ENCODE measurements at places on chromosomes 12 and 14.

- no peak for DNase-seq
Measured at GRCh38 chr12:54222609-54223008, 33.8 kb upstream of the SMUG1 start.

GRCh38 chr14:80979951-80980350 lies 24.5 kb downstream of the TSHR start:
- DNase-seq = no peak

DNA sequence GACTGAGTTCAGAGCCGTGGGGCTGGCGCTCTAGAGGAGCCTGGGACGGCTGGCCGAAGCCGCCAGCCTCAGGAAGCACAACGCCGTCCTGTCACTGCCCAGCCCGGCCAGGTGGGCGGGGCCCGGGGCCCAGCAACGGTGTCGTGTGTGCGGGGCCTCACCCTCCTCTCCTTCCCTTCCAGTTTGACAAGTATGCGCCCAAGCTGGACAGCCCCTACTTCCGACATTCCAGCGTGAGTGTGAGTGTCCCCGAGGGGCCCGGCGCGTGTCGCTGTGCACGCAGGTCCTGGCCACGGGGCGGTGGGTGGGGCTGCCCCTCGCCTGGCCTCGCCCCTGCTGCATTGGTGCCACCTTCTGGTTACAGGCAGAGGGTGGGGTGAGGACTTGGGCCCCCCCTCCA lies 38.3 kb downstream of the LRCOL1 start:
- no peak for DNase-seq

DNA sequence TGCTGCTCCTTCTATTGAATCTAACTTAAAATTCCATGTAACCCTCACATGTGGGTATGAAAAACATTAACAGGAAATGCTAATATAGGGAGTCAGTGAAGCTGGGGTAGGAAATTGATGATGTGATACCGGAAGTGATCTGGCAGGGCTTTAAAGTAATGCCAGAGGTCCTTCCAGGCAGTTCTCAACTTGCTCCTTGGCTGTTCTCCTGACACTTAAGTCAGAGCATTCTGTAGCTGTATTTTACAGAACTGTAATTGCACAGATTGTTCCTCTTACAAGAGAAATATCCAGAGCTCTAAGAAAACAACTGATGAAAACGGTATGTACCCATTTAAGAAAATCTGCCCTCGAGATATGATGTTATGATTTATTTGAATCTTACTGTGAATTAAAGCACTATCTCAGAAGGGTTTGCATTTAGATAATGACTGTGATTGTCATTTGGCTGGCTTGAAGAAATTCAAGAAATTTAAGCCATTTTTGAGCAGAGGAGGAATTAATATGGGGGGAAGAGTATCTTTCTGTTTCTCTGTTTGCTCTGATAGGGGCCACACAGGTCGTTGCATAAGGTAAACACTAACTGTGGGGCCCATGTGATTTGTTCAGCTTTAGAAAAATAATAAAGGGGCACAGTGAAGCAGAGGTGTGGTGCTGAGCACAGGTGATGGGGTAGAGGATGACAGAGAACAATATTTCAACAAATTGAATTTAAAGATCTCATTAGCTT lies 88.4 kb downstream of the BBS10 start:
- no peak for DNase-seq

DNA sequence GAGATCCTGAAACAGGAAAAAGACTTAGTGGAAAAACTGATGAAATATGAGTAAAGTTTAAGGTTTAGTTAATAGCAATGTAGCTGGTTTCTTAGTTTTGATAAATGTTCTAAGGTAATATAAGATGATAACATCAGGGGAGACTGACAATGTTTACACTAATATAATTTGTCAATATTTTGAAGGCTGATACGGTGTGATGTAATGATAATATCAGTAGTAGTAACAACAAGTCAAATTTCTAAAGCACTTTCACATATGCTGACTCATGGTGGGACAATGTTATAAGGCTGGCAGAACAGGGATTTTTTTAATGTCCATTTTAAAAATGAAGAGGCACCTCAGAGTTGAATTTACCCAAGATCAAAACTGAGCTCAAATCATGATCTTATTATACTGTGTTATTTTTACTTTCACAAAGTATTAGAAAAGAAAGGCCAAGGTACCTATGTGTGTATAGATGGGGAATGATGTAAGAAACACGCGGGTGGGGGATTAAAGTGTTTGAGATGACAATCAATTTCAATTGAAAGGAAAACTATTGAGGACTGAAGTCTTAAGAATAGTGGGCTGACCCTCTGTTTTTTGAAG lies 2.4 kb upstream of the FLRT2 start:
- DNase-seq = no peak

DNA sequence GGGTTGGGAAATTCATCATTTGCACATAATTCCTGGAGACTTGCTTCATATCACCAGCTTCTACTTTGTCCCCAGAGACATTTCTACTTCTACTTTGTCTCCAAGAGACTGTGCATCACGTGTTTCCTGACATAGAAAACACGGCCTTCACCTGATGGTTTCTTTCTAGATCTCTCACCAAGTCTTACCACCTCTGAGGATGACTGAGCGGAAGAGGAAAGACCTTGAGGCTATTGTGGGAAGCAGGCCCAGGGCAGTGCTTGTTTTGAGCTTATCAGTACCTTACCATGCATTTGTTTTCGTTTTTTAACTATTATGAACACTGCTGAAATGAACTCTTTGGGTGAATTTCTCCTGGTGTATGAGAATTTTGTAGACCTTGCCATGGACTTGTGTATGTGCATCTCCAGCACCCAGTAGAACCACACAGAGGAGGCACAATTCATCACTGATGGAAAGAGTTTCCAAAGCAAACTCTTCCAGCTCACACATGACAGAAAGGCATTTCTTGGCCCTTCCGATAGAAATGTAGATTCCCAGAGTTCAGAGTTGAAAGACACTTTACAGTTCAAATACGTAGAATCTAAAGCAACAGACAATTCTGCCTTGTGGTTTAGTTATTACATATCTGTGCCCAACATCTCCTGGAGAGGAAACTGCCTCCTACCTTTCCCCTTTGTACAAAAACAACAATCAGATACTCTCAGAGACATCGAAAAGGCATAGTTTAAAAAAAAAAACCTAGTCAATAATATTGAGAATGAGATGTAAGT lies 434.7 kb downstream of the FUT8 start:
- DNase-seq = no peak

Measured in Right ventricle myocardium inferior (tissue), 1 donor.